Stimulated activated CD4-positive, alpha-beta T cell treated with anti-CD3 and anti-CD28 coated beads, Interleukin-4, amount 100 ng/mL, for 24 hours (primary cell): ENCODE measurements at places on chromosomes 7 and 10.

DNA sequence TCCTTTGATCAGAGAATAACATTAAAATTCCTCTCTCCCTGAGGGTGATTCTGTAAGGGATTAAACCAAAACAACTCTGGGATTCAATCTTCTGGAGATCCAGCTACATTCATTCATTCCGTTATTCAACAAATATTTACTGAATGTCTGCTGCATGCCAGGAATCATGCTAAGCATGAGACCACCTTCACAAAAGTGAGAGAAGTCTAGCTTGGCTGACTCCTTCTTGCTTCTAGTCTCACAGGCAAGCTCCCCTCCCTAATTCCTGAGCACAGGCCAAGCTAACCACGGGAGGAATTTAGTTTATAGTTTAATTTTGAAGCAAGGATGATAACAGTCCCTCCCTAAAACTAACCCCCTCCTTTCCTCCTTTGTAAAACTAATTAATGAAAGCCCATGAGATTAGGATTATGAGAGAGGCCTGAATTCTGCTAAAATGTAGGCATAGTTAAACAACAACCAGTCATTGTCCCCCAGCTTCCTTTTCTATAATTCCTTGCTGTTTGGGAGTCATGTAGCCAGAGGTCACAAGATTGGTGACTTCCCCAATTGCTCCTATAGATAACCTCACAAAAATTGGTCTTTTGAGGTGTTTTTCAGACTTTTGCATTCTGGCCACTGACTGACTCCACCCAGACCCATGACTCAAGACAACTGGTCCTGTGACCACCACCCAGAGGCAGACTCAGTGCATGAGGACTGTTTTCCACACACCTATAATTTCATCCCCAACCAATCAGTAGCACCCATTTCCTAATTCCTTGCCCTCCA lies 113.5 kb downstream of the ITGB8 start:
- no peak for DNase-seq

DNA sequence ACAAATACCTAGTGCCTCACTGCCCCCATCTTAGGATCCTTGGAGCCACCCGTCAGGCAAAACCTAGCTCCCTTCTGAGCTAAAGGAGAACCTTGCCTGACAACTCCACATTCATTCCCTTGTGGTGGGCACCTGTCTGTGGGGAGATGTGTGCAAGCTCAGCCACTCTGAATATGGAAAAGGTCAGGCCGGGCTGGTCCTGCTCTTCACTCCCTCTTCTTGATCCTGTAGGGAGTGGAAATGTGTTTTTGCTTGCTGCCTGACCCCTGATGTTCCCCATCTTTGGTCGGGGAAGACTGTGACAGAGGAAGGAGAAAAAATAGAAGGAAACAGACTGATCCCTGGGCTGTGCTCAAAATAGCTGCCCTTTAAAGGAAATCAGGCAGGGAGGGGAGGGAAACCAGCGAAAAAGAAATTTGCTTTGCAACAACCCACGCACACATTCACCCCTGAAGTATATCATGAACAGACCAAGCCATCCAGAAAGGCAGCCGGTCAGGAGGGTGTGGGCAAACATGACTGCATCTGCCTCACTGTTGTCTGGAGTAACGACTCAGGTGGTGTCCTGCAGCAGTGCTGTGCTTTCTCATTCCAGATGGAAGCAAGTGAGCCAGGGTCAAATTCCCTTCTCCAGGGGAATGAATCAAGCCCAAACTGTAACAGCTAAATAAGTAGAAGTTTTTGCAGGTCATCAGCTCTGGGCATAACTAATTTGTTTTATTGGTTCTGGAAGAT lies 74.0 kb downstream of the SCRN1 start:
- DNase-seq: no peak

DNA sequence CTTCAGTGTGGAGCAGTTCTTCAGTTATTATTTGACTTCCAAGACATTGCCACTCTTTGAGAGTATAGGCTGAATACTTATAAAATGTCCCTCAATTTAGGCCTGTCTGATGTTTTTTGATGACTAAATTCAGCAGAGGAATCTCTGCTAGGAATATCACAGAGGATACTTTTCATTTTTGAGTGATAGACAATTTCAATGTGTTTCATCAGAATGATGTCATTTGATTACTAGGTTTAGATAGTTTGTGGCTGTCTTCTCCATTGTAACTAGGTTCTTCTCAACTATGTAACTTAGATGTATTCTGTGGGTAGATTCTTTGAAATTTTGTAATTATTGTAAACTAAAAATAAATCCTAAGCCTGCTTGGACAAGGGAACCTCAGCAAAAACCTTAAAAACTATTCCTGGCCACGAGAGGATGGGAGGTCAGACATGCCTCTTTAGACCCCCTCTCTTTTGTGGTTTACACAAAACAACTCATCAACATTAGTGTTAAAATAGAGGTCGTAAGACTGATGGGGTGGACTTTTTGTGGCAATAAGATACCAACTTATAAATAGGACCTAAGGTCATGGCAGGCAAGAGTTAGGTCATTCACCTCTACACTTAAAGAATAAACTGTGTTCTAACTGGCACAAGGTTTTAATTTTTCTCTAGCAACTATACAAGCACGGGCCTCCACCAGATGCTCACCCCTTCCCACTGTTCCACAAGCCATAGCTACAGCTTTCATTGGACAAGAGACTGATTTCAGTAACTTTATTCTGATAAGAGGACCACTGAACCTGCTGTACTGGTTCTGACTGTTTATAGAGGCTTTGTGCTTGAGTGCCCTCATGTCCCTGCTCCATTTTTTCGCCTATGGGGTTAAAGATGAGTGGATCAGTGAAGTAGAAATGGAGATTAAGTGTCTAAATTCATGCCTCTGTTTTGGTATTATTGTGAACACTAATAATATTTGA lies 33.7 kb downstream of the CYP2C8 start:
- no peak for DNase-seq

DNA sequence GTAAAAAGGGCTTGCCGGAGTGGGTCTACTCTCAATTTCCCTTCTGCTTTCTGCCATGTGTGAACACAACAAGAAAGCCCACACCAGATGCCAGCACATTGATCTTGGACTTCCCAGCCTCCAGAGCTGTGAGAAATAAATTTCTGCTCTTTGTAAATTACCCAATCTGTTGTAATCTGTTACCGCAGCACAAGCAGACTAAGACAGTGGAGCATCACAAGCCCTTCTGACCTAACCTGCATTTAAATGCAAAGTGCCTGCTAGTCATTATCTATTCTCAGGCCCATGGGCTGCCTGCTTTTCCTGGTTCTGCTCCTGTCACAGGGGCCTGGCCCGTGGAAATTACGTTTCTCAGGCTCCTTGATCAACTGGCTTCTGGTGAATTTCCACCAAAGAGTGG lies 199.3 kb upstream of the AUTS2 start:
- no peak for DNase-seq

GRCh38 chr10:70672165-70673042 lies at the start of gene ADAMTS14:
Gene ADAMTS14 (plus strand): TSS chr10:70672506. CDS start chr10:70672803, 297 bp downstream.
- DNase-seq: no peak

- DNase-seq: no peak
Measured at GRCh38 chr7:51310131-51310583, 6.5 kb downstream of the COBL start.

- DNase-seq: peak; percentile 53
Measured at GRCh38 chr10:114304571-114305421, 65.7 kb downstream of the VWA2 start.

- DNase-seq: no peak
Measured at GRCh38 chr10:3467052-3467951, 294.7 kb upstream of the PITRM1 start.

GRCh38 chr10:33091201-33091600 lies 133.2 kb upstream of the ITGB1 start:
- DNase-seq: no peak

DNA sequence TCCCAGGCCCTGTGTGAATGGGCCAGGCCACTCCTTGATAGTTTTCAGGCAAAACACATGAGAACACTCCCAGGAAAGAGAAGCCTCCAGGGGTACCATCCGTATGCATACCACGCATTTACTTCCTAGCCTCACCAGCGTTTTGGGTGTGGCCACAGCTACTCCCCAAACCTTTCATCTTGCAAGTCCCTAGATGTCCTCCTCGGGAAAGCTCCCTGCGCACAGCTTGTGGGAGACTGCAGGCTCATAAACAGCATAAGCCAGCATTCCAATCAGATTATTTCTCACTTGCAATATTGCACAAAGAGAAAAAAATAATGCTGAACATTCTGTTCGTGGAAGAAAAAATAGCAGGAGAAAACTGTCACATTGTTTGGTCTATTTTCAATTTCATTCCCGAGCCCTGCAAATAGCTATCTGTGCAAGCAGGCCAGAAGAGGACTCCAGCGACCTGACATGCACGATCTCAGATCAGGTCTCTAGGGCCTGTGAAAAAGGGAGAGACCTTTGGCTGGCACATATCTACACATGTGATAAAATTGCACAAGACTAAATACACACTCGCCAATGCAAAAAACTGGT lies 175.6 kb downstream of the PLXNA4 start:
- DNase-seq: no peak

DNA sequence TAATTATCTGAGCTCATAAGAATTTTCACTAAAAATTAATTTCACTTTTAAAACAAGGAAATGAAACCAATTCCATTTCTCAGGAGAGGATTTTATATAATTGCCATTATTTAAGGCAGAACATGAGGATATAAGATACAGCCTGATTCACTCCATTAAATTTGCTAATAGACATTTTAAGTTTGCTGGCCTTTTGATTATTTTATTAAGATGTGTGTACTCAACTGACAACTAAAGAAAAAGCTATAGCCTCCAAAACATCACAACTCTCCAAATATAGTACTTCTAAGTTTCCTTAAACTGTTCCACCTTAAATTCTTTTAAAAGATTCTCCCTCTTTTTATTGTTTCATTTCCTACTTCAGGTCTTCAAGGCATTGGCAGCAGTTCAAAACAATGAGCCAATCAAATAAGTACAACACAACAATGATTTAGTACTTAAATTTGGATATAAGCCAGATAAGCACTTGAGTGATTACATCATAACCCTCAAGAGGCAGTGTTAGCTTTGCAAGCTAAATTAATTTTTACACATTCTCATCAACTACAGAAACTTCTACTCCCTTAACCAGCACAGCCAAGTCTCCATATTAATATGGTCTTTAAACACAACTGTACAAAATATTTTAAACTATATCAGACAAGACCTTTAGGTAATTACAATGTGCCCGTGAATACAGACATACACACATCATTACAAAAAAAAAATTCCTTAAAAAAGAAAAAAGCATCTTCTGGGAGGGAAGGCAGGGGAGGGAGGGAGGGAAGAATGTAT lies 121.8 kb downstream of the KMT2C start:
- no peak for DNase-seq

- DNase-seq: no peak
Measured at GRCh38 chr7:1694611-1695511, 24.8 kb downstream of the ELFN1 start.

DNA sequence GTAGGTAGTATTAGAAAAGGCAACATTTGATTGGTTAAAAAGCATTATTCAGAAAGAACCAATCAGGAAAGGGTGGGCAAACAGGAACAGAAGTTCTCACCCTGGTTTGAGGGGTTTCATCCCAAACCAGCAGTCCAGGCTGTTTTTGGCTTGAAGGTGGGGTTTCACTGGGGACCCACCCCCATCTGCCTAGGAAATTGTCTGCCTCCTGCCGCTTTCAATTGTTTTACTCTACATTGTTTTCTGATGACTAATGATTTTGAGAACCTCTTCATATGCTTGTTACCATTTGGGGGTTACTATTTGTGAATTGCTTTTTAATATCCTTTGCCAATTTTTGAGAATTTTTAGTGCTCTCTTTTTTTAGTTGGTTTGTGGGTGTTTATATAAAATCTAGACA lies 3.3 kb upstream of the PCBD1 start:
- no peak for DNase-seq

DNA sequence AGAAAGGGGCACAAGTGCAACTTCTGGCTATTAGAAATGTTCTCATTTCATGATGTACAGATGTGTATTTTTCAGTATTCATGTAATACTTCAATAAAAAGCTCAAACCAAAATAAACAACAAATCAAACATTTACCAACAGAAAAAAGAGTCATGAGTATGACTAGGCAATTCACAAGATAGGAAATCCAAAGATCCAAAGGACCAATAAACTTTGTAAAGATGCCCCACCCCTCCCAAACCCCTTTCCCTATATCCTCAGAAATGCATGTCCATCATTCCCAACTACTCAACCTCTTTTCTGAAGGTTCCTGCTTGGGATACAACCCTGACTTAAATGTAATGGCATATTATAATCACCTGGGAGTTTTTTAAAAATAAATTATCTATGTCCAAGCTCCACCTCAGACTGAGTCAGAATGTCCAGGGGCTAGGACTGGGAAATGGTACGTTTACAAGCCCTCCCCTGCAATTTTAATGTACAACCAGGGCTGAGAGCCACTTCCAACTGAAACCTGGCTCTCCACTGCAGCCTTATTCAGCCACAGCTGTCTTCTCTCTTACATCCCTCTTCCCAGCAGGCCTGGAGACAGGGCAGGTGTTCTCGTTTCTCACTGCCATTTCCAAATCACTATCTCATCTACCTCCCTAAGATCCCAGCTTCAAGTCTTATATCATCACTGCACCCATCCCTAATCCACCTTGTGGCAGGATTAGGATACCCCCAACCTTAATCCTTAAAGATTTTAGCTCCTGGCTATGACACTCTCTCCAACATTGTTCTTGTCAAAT lies 36.5 kb downstream of the COA1 start:
- DNase-seq: no peak

- DNase-seq: no peak
Measured at GRCh38 chr10:69051303-69051702, 36.6 kb upstream of the SRGN start.

DNA sequence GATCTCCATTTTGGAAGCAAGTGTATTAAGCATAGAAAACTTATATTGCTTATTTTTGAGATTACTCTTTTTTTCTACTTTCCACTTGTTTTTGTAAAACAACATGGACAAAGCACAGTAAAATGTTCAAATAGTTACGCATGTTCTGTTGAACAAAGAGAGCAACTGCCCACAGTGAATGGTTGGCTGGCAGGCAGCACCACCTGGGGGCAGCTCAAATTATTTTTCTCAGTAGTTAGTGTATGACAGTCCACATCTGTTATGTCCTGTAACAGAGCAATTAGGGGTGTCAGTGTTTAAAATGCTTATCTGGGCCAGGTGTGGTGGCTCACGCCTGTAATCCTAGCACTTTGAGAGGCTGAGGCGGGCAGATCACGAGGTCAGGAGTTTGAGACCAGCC lies 46.1 kb upstream of the CACUL1 start:
- no peak for DNase-seq
